ENCODE measurements at places on chromosomes 2 and 18.
A peak's percentile ranks its signal among the peaks of the same experiment; 100 is the strongest.

DNA sequence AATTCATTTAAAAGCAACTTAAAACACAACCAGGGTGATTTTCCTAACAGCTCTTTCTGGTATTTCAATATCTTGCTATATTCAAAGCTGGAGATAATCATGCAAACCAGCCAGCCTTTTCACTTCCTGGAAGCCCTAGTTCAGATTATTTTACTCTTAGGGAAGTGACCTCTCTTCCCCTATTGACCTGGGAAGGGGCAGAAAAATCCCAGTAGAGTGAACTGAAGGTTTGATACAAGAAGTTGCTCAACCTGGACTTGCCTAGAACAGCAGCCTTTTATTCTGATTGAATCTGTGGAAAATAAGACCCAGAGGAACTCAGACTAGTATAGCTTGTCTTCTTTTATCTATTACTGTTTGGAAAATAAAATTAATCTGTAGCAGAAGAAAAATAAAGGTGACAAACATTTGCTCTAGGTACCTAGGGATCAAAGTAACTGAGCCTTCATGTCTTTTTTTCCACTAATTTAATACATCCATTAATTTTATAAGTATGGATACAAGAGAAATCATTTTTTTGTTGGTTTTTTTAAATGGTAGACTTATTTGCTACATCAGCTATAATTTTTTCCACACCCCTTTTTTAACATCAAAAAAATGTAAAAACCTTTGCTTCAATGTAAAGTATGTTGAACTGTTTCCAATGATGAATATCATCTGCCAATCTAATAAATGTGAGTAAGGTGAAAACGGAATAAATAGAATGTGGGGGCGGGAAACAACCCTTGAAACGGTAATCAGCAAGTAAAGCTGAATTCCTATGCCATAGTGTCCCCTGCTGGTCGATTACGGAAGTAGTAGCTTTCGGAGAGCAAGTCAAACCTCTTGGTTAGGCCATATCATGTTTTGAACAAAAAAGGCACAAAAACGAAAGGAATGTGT, 629.9 kb downstream of the NRXN1 start:
- peak; percentile 53 for DNase-seq

GRCh38 chr2:184596819-184597411, 1.4 kb upstream of the ZNF804A start:
- no peak for DNase-seq

DNA sequence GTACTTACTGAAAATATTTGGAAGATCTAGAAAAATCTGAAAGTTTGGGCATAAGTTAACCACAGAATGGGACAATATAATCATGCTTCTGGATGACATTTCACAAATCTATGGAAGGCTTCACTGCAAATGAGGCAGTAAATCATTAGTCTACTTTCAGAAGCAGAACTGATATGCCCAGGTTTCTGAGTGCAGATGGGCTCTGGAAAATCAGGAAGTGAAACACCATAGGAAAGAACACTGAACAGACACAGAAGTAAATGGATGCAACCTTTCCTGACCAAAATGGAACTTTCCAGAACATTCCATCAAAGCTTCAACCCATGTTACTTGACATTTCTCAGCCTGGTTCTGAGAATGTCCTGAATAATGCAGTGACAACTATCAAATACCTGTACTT, 55.1 kb downstream of the KCNG3 start:
- no peak for DNase-seq

DNA sequence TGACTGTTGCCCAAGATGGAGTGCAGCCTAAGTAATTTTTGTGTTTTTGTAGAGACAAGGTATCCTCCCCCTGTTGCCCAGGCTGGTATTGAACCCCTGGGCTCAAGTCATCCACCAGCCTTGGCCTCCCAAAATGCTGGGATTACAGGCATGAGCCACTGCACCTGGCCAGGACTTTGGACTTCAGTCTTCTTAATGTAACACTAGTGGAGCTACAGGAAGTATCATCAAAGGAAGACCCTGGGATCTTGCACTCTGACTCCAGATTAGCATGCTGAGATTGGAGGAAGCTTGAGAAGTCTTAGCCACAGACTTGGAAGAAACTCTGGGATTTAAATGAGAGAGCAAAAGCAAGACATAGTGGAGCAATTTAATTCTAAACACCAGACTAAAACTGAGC, 37.8 kb upstream of the RNF125 start:
- DNase-seq = no peak

- DNase-seq = no peak
Observed at GRCh38 chr18:9647496-9648323, 33.4 kb upstream of the PPP4R1 start.

- DNase-seq = peak; percentile 32
Observed at GRCh38 chr2:210617732-210618330, 61.4 kb downstream of the CPS1 start.

- no peak for DNase-seq
Observed at GRCh38 chr2:128512379-128513115, 193.9 kb upstream of the HS6ST1 start.

- no peak for DNase-seq
Observed at GRCh38 chr2:56014046-56014730, 90.6 kb upstream of the EFEMP1 start.

DNA sequence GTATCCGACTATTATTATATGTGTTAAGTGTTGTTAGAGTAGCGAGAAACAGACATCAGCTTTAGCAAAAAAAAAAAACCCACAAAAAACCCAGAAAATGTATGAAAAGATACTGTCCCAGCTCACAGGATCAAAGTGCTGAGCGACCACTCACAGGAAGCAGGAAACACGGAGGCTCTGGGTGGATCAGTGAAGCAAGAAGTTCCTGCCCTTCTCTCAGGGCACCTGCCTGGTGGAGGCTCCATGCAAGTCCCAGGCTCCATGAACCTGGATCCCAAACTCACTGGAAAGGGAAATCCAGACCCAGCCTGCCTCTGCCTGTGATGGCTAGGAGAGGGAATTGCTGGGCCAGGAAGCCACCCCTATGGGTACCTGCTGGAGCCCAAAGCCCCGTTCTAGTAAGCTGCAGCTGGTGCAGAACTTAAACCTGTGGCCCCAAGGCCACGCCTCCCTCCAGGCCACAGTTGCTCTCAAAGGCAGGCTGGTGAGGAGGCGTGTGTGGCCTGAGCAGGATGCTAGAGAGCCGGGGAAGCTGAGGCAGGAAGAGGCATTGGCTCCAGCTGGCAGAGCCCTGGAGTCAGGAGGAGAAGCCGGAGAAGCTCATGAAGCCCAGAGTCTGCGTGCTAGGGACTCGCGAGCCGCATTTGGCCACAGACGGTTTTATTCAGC, 63.5 kb upstream of the TAF1B start:
- DNase-seq = no peak

DNA sequence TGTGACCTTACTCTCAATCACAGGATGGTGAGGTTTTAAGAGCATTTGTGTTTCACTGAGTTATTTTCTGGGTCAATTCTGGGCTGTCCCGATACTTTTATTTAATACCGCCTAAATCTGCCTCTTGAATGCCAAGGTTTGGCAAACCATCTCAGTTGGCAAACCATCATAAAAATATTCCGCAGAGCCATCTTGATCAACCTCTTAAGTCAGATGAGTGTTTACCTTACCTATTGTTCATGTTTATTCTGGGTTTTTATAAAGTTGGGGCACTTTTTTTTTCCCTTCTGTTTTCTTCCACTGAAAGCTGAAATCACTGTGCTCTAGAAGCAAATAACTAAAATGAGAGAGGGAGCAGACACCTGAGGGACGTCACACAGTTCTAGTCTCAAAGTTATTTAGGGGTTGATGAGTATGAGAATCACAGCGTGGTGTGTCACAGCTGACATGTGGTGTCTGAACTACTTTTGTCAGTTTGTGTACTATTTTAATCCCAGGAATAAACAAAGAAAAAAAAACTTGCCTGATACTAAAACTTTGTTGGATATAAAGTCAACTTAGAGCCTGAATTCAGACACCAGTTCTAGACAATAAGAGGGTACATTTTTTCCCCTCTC, 48.6 kb downstream of the ETAA1 start:
- peak; percentile 15 for DNase-seq

- no peak for DNase-seq
Observed at GRCh38 chr2:207603486-207603885, 21.7 kb downstream of the METTL21A start.

GRCh38 chr2:42361728-42362283, 789 bp upstream of the COX7A2L start:
- DNase-seq = no peak

GRCh38 chr2:227545990-227546389, 52.7 kb upstream of the SCYGR2 start:
- no peak for DNase-seq

GRCh38 chr2:20025065-20025786, 12.8 kb upstream of the MATN3 start:
- DNase-seq = no peak

GRCh38 chr2:12226653-12227052, 480.2 kb downstream of the LPIN1 start:
- no peak for DNase-seq

DNA sequence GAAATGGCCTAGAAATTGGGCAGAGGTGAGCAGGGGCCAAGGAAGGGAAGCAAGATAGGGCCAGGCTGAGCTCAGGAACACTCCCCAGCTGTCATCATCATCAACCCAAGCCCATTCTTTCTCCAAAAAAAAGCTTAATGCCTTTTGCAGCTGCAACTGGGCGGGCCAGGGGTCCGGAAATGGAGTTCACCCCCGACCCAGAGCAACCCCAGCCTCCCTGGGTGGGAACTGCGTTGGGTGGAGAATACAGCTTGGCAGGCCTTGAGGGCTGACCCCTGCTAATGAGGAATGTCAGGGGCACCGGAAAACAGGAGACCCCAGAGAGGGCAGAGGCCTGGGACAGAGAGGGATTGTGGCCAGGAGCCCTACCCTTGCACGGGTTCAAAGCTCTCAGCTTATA, 64.8 kb downstream of the TNS1 start:
- DNase-seq = no peak

DNA sequence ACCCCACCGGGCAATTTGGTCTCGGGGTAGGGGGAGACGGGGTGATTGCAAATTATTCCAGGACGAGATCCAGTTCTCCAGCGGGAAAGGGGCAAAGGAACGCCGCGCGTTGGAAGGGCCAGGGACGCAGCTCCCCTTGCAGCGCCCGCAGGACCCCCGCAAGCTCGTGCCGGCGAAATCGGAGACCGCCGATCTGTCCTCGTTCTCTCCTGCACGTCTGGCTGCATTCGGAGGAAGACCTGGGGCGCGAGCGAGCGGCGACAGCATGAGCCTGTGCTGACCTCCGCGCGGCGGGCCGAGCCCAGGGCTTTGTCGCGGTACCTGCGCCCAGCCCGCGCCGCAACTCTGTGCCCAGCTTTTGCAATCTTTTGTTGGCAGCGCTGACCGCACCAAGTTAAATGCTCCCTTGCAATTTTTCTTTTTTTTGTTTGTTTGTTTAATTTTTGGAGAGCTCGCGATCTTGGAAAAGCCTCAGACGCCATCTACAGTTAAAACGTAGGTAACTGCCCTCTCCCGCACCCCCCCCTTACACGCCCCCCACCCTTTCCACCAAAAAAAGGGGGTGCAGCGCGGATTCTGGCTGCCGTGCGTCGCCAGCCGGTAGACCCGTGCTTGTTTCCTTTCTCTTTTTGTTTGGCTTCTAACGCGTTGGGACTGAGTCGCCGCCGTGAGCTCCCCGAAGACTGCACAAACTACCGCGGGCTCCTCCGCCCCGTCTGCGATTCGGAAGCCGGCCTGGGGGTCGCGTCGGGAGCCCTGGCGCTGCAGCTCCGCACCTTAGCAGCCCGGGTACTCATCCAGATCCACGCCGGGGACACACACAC, 667 bp downstream of the TRIB2 start:
- peak; percentile 49 for DNase-seq

DNA sequence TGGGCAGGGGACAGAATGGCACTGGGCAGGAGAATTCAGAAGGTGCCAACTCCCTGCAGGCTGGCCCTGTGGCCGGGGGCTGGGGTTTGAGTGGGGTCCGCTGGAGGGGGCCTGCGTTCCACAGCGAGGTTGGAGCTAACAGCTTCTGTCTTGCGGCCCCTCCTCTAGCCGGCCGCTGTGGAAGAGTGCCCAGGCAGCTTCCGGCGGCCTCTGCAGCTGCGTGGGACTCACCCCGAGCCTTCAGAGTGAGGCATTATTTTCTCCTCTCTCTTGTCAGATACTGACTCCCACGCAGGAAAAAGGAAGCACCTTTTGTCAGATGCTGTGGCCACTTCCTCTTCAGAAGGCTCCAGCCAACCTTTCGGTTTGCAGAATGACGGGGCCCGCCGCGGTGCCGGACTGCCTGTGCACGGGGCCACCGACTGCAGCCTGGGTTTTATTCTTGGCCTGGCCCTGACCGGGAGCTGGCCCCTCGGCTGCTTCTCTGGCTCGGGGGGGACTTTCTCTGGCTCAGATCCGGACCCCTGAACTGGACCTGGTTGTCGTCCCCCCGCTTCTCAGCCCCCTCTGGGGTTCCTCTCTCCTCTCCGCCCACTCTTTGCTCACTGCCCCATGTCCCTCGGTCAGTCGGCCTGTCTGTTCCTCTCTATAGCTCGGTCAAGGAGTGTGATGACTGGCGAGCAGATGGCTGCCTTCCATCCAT, 40.1 kb downstream of the ARHGAP25 start:
- no peak for DNase-seq

GRCh38 chr2:240919161-240919781, 13.1 kb downstream of the CROCC2 start:
- no peak for DNase-seq

DNA sequence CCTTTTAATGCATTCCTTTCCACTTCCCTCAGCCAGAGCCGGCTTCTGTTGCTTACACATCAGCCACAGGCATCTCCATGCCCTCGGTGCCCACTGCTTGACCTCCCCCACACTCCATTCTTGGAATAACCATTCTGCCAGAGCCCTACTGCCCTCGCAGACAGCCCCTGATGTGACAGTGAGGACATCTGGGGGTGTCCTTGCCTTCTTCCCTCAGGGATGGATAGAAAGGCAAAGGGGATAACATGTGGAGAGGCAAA, 6.4 kb upstream of the NPPC start:
- no peak for DNase-seq

DNA sequence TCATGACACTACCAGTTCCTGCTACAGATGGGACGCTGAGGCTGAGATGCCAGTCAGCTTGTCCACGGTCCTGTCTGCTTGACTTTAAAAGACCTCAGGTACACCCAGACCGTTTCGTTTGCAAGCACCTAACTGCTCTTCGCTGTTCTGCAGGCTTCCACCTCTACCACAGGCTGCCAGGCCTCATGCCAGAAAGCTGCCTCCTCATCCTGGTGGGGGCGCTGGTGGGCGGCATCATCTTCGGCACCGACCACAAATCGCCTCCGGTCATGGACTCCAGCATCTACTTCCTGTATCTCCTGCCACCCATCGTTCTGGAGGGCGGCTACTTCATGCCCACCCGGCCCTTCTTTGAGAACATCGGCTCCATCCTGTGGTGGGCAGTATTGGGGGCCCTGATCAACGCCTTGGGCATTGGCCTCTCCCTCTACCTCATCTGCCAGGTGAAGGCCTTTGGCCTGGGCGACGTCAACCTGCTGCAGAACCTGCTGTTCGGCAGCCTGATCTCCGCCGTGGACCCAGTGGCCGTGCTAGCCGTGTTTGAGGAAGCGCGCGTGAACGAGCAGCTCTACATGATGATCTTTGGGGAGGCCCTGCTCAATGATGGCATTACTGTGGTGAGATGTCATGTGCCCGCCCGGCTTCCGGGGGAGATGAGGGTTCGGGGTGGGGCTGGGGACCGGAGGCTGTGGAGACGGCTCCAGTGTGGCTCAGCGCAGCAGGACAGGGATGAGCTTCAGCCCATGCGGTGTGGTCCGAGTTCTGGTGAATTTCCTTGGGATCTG, 5.9 kb downstream of the SLC9A4 start:
- no peak for DNase-seq

GRCh38 chr18:76371301-76372203, 123.5 kb downstream of the ZNF516 start:
- no peak for DNase-seq

Measured in NCI-H1105 (cell line).